ENCODE measurements at places on chromosomes 1 and 21.

- no peak for DNase-seq
Measured at GRCh38 chr1:93804412-93804811, 74.6 kb downstream of the DNTTIP2 start.

- no peak for DNase-seq
Measured at GRCh38 chr1:201288765-201289164, 5.5 kb downstream of the PKP1 start.

GRCh38 chr1:159705251-159705903 is 9.0 kb downstream of the CRP start:
- DNase-seq: no peak

GRCh38 chr1:201505503-201505890 is 1.4 kb downstream of the CSRP1 start:
- DNase-seq: no peak

DNA sequence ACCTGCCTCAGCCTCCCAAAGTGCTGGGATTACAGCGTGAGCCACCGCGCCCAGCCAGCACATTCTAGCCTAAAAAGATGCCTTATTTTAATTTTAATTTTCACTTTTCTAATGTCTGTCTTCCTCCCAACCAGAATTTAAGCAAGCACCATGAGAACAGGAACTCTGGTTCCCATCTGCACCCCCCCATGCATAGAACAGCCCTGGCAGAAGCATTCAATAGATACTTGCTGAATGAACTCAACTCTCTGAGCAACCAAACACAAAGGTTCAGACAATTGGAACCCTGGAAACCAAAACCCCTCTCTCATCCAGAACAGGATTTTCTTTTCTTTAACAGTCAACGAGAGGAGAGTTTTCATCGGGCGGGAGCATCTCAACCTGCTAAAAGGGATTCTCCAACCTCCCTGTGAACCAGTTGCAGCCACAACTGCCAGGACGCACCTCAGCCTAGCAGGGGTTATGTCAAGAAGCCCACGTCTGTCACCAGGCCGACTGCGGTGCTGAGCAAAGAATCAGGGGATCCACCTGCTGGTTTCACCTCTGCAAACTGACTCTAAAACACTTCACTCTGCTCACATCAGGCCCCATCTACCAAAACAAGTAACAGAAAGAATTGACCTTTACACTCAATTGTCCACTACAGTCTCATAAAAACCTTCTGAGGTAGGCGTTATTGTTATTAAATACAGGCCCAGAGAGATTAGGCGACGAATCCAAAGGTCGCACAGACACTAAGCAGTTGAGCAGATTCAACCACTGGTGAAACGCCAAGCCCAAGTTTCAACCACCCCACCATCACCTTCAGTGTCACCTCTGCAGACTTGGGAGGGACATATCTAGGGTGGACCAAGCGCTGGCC is 1.7 kb downstream of the KIAA2013 start:
- no peak for DNase-seq

DNA sequence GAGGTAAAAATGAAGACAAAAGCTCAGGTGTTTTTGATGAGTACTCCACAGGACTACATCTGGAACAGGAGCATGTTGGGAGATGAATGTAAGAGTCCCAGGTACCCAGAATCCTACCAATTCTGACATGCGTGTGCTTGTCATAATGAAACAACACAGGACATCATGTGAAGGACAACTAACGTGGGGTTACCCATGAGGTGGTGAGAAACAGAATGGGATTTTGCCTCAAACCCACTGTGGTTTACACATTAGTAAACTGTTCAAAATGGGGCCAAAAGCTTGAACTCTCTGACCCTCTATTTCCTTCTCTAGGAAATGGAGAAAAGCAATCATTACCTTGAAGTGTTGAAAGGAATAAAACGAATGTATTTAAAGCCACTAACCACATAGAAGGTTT is 266.2 kb downstream of the RGS7 start:
- no peak for DNase-seq

GRCh38 chr1:152185544-152186391 is 26.7 kb upstream of the RPTN start:
- DNase-seq: peak; percentile 65

- DNase-seq: no peak
Measured at GRCh38 chr1:20271498-20272400, 18.9 kb upstream of the VWA5B1 start.

GRCh38 chr1:94234615-94235014 is 2.8 kb downstream of the ARHGAP29 start:
- no peak for DNase-seq

- no peak for DNase-seq
Measured at GRCh38 chr21:45700461-45700860, 56.9 kb downstream of the PCBP3 start.

GRCh38 chr1:5713101-5714010 is 278.9 kb downstream of the NPHP4 start:
- DNase-seq: no peak

DNA sequence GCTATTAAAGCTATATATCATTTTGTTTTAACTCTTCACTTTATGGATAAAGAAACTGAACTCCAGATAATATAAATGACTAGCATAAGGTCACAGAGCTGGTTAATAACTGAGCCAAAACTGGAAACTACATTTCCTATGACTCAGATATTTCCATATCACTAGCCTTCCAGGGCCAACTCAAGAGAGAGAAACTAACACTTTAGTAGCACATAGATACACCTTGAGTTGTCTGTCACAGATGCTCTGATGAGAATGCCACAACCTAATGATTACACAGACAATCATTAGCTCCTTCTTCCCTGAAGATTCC is 40.7 kb downstream of the NME7 start:
- DNase-seq: no peak

GRCh38 chr1:226722901-226723656 is 16.0 kb downstream of the ITPKB start:
- DNase-seq: no peak

DNA sequence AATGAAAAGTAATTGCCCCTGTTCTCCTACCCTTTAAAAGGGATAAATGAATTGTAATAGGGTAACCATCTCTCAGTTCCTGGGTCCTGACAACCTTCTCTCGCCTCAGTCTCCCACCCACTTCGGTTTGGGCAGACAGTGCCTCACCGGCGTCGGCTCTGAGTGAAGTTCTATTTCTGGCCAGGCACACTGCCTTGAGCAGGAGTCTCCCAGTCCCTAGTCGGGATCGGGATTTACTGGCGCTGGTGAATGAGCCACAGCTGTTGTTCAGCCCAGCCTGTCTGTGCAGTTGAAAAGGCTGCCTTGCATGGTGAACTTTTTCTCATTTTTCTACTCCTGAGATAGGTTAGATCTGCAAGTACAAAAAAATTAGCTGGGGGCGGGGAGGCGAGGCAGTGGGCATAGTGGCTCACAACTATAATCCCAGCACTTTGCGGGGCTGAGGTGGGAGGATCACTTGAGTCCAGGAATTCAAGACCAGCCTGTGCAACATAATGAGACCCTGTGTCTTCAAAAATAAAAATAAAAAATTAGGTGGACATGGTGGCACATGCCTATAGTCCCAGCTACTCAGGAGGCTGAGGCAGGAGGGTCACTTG is 7.4 kb downstream of the PLEKHM2 start:
- DNase-seq: no peak

- no peak for DNase-seq
Measured at GRCh38 chr1:228381356-228381755, 25.3 kb downstream of the TRIM11 start.

GRCh38 chr1:183023146-183023600 is at the start of gene LAMC1:
Gene LAMC1, plus strand, starts transcription at chr1:183023420. Its CDS starts 297 bp downstream, at chr1:183023717.
- DNase-seq: no peak

- DNase-seq: no peak
Measured at GRCh38 chr21:31577271-31577670, 82.2 kb upstream of the SOD1 start.

GRCh38 chr1:170303034-170303433 is 157.3 kb downstream of the NTMT2 start:
- DNase-seq: no peak

- DNase-seq: no peak
Measured at GRCh38 chr1:87284456-87285240, 44.0 kb upstream of the LMO4 start.

DNA sequence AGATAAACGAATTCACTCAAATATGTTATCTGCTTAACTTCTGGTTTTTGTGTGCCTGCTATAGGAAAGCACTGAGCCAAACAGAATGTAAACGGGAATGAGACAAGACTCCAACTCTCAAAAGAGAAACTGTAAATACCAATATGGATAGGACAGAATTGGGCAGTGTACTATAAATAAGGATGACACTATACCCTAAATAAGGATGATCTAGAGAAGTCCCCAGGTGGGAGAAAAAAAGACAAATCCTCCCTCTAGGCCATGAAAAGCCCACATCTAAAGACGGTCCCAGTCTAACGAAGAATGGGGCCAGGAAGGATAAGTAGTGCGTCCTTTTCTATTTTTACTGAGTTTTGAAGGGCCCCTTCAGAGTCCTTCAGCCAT is 1.5 kb upstream of the GABPB2 start:
- no peak for DNase-seq

DNA sequence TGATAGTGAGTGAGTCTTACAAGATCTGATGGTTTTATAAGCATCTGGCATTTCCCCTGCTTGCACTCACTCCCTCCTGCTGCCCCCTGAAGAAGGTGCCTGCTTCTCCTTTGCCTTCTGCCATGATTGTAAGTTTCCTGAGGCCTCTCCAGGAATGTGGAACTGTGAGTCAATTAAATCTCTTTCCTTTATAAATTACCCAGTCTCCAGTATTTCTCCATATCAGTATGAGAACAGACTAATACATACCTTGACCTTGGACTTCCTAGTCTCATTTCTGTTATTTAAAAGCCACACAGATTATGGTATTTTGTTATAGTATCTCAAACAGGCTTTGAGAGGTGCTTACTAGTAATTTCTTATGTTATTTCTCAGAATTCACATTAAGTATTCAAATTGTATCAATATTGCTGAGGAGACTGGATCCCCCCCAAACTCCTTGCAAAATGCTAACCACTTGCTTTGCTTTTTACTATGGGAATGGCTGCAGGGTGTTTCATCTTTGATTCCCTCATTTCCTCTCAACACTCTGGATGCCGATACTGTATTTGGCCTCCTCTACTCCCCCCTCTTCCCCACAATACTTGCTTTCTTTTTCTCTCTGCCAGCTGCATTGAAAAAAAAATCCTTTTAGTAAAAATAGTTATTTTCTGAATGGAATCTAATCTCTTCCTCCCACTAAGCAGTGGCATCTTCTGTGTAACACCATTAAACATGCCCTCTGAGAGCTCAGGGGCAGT is 96.9 kb upstream of the WLS start:
- DNase-seq: no peak

- peak; percentile 15 for DNase-seq
Measured at GRCh38 chr1:183841950-183842794, 37.3 kb downstream of the RGL1 start.

DNA sequence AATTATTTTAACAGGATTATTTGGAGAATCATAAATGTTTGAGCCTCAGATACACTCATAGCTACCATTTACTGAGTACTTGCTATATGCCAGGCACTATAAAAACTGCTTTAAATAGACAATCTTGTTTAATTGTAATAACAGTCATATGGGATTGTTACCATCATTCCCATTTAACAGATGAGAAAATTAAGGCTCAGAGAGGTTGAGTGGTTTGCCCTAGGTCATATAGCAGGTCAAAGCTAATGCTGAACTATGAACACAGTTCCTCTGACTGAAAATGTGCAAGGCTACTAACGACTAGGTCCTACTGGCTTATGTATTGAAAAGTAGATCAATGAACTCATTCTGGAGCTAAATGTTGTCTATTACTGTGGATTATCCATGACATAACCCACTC is 63.4 kb downstream of the DDR2 start:
- no peak for DNase-seq

GRCh38 chr1:203557390-203557789 is 63.4 kb downstream of the OPTC start:
- no peak for DNase-seq

GRCh38 chr1:223304931-223305330 is 59.0 kb downstream of the SUSD4 start:
- no peak for DNase-seq

DNA sequence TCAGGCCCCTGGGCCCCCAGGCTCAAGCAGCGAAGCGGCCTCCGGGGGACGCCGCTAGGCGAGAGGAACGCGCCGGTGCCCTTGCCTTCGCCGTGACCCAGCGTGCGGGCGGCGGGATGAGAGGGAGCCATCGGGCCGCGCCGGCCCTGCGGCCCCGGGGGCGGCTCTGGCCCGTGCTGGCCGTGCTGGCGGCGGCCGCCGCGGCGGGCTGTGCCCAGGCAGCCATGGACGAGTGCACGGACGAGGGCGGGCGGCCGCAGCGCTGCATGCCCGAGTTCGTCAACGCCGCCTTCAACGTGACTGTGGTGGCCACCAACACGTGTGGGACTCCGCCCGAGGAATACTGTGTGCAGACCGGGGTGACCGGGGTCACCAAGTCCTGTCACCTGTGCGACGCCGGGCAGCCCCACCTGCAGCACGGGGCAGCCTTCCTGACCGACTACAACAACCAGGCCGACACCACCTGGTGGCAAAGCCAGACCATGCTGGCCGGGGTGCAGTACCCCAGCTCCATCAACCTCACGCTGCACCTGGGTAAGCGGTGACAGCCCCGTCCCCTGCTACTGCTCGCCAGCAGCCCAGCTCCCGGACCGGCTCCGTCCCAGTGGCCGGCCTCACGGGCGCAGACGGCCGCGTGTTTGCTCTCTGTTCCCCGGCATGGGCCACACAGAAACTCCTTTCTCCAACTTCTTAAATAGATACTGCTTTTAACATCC is 539 bp downstream of the LAMC1 start:
- no peak for DNase-seq

- no peak for DNase-seq
Measured at GRCh38 chr1:110383251-110383990, 7.4 kb downstream of the SLC16A4 start.

GRCh38 chr1:235646463-235646862 is 3.1 kb downstream of the GNG4 start:
- no peak for DNase-seq

DNA sequence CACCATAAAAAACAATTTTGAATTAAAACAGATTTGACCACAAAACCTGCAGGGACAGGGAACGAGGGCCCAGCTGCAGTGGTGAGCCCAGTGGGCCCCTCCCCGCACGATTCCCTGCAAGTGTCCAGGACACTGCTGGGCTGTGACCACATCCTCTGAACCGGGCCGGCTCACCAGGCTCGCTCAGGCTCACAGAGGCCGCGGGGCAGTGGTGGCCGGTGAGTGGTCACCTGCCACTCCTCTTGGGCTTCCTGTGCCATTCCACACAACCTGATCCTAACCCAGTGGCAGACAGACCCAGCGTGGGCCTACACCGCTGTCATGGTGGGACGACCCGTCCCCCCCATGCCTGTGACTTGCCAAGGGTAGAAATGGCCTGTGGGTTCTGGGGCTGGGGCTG is 36.5 kb upstream of the RIPK4 start:
- no peak for DNase-seq

DNA sequence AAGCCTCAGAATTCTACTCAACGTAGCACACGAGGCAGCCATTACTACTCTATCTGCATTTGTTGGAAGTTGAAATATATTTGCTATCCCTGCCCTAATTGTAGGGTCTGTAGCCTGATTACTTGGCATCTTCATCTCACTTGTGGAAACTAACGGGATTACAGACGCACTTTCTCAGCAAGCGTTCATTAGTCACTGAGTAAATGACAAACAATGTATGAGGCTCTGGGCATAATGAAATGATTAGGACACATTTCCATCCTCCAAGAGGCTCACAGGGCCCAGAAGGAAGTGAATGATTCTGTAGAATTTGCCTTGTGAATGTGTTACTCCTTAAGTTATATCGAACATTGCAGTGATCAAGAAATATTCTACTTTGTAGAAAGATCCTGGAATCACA is 78.1 kb downstream of the KIF26B start:
- no peak for DNase-seq
